ENCODE measurements at places on chromosomes 2 and 18.

DNA sequence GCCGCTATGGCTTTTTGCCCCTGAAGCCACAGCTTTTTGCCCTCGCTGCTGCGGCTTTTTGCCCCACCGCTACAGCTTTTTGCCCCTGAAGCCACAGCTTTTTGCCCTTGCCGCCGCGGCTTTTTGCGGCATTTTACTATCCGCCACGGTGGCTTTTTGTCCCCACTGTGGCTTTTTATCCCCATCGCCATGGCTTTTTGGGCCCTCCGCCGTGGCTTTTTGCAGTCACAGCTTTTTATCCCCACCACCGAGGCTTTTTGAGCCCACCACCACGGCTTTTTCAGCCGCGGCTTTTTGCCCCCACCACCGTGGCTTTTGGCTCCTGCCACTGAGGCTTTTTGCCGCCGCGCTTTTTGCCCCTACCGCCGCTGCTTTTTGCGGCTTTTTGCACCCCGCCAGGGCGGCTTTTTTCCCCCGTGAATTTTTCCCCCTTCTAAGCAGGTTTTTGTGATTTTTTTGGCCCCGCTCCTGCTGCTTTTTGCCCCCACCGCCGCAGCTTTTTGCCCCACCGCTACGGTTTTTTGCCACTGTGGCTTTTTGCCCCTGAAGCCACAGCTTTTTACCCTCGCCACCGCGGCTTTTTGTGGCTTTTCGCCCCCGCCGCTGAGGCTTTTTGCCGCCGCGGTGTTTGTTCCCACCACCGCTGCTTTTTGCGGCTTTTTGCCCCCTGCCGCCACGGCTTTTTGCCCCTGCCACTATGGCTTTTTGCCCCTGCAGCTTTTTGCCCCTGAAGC, 2797.2 kb upstream of the TEKT4 start:
- no peaks in the 10 kb centered on the region for H3K36me3 ChIP-seq
- no peaks in the 10 kb centered on the region for H3K4me1 ChIP-seq
- H3K4me3 ChIP-seq = no peak overlapping the region
- no peak overlapping the region for H3K27ac ChIP-seq
- DNase-seq = no peak
- no peaks in the 10 kb centered on the region for H3K27me3 ChIP-seq

DNA sequence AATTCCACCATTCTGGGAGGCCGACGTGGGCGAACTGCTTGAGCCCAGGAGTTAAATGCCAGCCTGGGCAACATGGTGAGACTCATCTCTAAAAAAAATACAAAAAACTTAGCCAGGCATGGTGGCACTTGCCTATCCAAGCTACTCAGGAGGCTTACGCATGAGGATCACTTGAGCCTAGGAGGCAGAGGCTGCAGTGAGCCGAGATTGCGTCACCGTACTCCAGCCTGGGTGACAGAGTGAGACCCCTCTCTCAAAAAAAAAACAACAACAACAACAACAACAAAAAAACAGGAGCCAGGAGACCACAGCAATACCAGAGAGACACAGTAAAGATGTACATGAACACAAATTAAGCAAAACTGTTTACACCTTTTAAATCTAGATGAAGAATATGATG, 52.9 kb downstream of the TLK1 start:
- H3K27me3 ChIP-seq = no peaks in the 10 kb centered on the region
- no peak overlapping the region for H3K27ac ChIP-seq
- no peaks in the 10 kb centered on the region for H3K36me3 ChIP-seq
- H3K4me3 ChIP-seq = no peak overlapping the region
- H3K4me1 ChIP-seq = no peaks in the 10 kb centered on the region

- H3K4me1 ChIP-seq = peaks cover 15% of the 10 kb centered on the region
- no peak for DNase-seq
- no peaks in the 10 kb centered on the region for H3K36me3 ChIP-seq
- H3K27ac ChIP-seq = no peak overlapping the region
- H3K4me3 ChIP-seq = no peak overlapping the region
- H3K27me3 ChIP-seq = no peaks in the 10 kb centered on the region
Observed at GRCh38 chr18:44733754-44734465, 53.2 kb downstream of the SETBP1 start.

- peaks cover 7% of the 10 kb centered on the region for H3K4me1 ChIP-seq
- DNase-seq = no peak
- H3K27ac ChIP-seq = no peak overlapping the region
- no peak overlapping the region for H3K4me3 ChIP-seq
- H3K36me3 ChIP-seq = no peaks in the 10 kb centered on the region
Observed at GRCh38 chr2:20317197-20317596, 33.4 kb downstream of the PUM2 start.

DNA sequence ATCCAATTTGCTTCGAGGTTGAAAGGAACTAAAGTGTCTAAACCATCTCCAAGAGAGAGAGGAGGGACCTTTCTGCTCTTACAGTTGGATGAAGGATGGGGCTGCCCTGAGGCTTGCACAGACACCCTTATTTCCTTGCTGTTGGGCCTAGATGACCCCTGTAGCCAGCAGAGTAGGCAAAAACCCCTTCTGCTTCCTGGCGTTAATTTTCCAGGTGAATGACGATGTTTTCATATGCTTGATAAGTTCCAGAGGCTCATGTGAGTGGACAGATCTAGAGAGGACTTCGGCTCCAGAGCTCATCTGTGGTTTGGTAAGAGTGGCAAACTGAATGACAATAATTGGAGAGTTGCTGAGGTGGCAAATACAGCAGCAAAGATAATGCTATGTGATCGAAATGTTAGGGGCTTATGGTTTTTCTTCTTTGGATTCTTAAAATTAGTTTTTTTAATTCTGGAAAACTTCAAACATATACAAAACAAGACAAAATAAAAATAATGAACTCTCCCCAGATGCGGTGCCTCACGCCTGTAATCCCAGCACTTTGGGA, 98.6 kb upstream of the MAP4K3 start:
- no peak overlapping the region for H3K27ac ChIP-seq
- H3K36me3 ChIP-seq = no peaks in the 10 kb centered on the region
- H3K27me3 ChIP-seq = no peaks in the 10 kb centered on the region
- no peak for DNase-seq

DNA sequence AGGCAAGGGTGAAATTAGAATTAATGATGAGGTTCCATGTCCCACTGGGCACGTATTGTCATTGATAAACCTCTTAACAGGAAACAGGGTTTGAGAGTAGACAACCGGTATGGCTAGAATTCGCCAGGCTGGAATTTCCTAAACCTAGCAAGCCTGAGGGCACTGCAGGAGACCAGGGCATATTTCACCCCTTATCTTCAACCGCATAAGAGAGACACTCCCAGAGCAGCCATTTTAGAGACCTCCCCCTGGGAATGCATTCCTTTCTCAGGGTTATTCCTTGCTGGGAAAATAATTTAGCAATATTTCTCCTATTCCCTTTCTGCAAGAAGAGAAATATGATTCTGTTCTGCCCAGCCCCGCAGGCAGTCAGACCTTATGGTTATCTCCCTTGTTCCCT, 334.6 kb upstream of the LYPD1 start:
- DNase-seq = no peak
- H3K27me3 ChIP-seq = no peaks in the 10 kb centered on the region
- H3K4me3 ChIP-seq = no peak overlapping the region
- no peaks in the 10 kb centered on the region for H3K36me3 ChIP-seq
- no peak overlapping the region for H3K27ac ChIP-seq
- no peaks in the 10 kb centered on the region for H3K4me1 ChIP-seq

GRCh38 chr2:120914839-120915521, 179.3 kb downstream of the GLI2 start:
- no peak for DNase-seq
- no peaks in the 10 kb centered on the region for H3K4me1 ChIP-seq
- H3K27ac ChIP-seq = no peak overlapping the region

DNA sequence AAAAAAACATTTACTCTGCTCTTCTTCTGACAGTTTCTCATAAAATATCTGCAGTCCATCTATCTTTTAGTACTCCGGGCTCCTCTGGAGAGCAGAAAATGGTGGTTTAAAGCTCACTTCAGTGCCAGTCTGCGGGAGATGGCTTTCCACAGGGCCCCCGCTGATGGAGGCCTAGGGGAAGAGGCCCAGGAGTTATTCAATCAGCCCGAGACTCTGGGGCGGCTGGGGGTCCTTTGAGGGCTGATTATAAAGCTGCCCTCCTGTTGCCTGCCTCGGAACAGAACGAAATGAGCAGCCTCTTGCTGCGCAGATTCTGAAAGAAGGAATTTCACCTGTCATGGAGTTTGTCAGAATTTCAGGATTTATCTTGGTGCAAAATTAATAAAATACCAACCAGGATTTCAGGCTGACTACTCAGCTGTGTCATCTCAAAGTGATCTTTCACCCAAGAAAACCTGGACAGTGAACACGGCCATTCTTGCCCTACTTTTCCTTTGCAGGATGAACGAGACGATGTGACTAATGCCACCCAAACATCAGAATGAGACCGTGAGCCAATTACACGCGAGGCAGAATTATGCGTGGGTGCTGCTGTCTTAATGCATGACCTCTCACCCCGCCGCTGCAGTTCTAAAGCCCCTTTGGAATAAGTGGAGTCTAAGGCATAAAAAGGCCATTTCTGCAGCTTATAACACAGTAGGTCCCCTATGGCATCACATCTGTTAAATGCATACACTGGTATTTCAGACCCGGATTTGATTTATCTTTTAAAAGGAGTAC, 273.8 kb downstream of the ZNF521 start:
- no peaks in the 10 kb centered on the region for H3K36me3 ChIP-seq
- no peak overlapping the region for H3K4me3 ChIP-seq
- H3K4me1 ChIP-seq = no peaks in the 10 kb centered on the region
- no peak for DNase-seq
- H3K27ac ChIP-seq = no peak overlapping the region

- no peak overlapping the region for H3K27ac ChIP-seq
- H3K36me3 ChIP-seq = no peaks in the 10 kb centered on the region
- DNase-seq = no peak
- no peak overlapping the region for H3K4me3 ChIP-seq
- no peaks in the 10 kb centered on the region for H3K27me3 ChIP-seq
- H3K4me1 ChIP-seq = no peaks in the 10 kb centered on the region
Observed at GRCh38 chr2:97724946-97725688, 11.7 kb downstream of the ZAP70 start.

DNA sequence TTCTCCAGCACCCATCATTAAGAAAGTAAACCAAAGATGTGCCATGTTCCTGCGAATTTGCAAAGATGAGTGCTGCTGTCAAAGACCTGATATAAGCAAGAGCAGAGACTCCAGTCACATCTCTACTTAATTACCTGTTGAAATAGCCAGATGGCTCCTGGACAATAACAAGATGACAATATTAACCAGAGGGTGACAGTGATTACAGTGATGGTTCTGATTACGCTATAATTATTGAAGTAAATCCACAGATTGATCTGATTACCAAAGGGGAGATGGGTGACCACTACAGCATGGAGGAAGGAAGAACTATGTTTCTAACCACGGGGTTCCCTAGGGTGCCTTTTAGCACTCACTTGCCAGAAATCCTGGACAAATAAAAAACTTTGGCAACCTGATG, 36.5 kb upstream of the AFF3 start:
- no peak overlapping the region for H3K4me3 ChIP-seq
- H3K36me3 ChIP-seq = no peaks in the 10 kb centered on the region
- no peak overlapping the region for H3K27ac ChIP-seq
- no peaks in the 10 kb centered on the region for H3K4me1 ChIP-seq
- H3K27me3 ChIP-seq = no peaks in the 10 kb centered on the region

DNA sequence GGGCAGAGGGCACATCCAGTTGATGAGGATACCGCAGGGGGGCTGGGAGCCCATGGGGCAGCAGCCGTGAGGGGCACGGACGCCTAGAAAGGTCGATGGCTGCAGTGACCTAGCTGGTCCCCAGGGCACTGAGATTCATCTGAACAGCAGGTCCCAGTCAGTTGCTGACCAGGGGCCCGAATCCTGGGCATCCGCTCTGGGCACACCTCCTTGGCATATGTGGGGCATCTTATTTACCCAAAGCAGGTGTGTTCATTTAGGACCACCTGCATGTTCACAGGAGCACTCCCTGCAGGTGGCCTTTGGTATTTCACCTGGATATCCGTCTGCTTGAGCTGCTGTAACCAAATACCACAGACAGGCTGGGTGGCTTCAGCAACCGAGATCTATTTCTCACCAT, 72.0 kb upstream of the ODC1 start:
- H3K27me3 ChIP-seq = no peaks in the 10 kb centered on the region
- H3K4me1 ChIP-seq = no peaks in the 10 kb centered on the region
- H3K4me3 ChIP-seq = no peak overlapping the region
- no peak for DNase-seq
- no peak overlapping the region for H3K27ac ChIP-seq
- H3K36me3 ChIP-seq = no peaks in the 10 kb centered on the region

DNA sequence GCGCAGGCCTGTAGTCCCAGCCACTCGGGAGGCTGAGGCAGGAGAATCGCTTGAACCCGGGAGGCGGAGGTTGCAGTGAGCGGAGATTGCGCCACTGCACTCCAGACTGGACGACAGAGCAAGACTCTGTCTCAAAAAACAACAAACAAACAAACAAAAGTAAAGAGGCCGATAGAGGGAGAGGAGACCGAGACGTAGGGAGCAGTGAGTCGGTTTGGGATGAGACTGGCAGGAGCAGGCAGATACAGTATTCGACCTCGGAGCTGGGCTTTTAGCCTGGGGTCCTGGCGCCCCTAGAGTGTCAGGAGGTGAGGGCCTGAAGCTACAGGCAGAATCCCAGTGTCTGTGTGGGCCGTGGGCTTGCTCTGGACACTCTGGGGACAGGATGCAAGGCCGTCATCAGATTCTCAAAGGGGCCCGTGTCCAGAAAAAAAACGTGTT, 51.2 kb downstream of the SLC4A1AP start:
- no peak for DNase-seq
- H3K4me1 ChIP-seq = no peaks in the 10 kb centered on the region
- H3K36me3 ChIP-seq = no peaks in the 10 kb centered on the region
- H3K27me3 ChIP-seq = no peaks in the 10 kb centered on the region

- no peak overlapping the region for H3K4me3 ChIP-seq
- DNase-seq = no peak
- H3K27me3 ChIP-seq = no peaks in the 10 kb centered on the region
- no peak overlapping the region for H3K27ac ChIP-seq
- no peaks in the 10 kb centered on the region for H3K4me1 ChIP-seq
- H3K36me3 ChIP-seq = no peaks in the 10 kb centered on the region
Observed at GRCh38 chr2:156818221-156818620, 382.0 kb downstream of the GPD2 start.

GRCh38 chr2:187158452-187158851, 289.6 kb downstream of the CALCRL start:
- H3K27me3 ChIP-seq = no peaks in the 10 kb centered on the region
- H3K4me1 ChIP-seq = no peaks in the 10 kb centered on the region
- H3K27ac ChIP-seq = no peak overlapping the region
- DNase-seq = no peak
- no peak overlapping the region for H3K4me3 ChIP-seq
- H3K36me3 ChIP-seq = no peaks in the 10 kb centered on the region

GRCh38 chr2:150878356-150878755, 383.3 kb downstream of the RBM43 start:
- DNase-seq = no peak
- H3K4me1 ChIP-seq = peaks cover 4% of the 10 kb centered on the region
- no peaks in the 10 kb centered on the region for H3K27me3 ChIP-seq
- H3K27ac ChIP-seq = no peak overlapping the region
- no peak overlapping the region for H3K4me3 ChIP-seq
- no peaks in the 10 kb centered on the region for H3K36me3 ChIP-seq

DNA sequence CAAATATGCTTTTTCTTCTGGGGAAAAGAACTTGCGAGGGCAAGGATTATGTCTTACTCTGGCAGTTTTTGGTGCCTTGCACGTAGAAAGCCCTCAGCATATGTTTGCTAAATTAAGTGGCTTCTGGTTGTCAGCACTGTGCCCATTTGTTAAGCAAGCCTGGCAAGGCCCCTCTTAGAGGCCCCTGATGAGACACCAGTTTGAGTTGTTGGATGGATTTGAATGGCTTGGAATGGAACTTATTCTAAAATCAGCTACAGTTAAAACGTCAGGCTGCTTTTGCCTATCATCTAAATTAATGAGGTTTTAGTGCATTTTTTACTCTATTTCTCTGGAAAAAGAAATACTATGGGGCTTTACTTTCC, 28.2 kb downstream of the TMEM182 start:
- DNase-seq = no peak
- H3K4me1 ChIP-seq = peaks cover 5% of the 10 kb centered on the region
- no peak overlapping the region for H3K27ac ChIP-seq
- no peaks in the 10 kb centered on the region for H3K27me3 ChIP-seq
- no peaks in the 10 kb centered on the region for H3K36me3 ChIP-seq
